ENCODE measurements at places on chromosomes 3 and 15. TPM values are rescaled to one million over a fixed set of nuclear protein-coding genes. Genes with fewer than 3 reads are reported as not detected.

DNA sequence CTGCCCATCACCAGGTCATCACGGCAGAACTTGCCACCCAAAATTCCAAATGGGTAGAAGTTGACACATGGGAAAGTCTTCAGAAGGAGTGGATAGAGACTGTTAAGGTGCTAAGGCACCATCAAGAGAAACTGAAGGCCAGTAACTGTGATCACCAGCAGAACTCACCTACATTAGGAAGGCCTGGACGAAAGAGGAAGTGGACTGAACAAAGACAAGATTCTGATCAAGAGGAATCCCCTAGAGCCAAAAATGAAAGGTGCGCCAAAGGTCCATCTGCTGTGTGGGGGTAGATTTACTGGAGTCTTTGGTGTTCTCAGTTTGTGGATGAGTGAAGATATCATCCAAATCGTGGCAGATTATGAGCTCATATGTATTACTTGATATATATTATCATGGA is 46.3 kb upstream of the P3H2 start:
- DNase-seq, result no peak
- H3K36me3 ChIP-seq, result no peaks in the 10 kb centered on the region
- H3K4me1 ChIP-seq, result peaks cover 13% of the 10 kb centered on the region
- H3K27ac ChIP-seq, result no peak overlapping the region

- no peak overlapping the region for H3K4me3 ChIP-seq
- no peaks in the 10 kb centered on the region for H3K27me3 ChIP-seq
- no peak overlapping the region for H3K27ac ChIP-seq
- no peak for DNase-seq
- no peaks in the 10 kb centered on the region for H3K36me3 ChIP-seq
- H3K4me1 ChIP-seq, result no peaks in the 10 kb centered on the region
Observed at GRCh38 chr3:24640330-24640877, 145.8 kb upstream of the THRB start.

- H3K36me3 ChIP-seq, result no peaks in the 10 kb centered on the region
- no peaks in the 10 kb centered on the region for H3K27me3 ChIP-seq
- no peak overlapping the region for H3K4me3 ChIP-seq
- no peaks in the 10 kb centered on the region for H3K4me1 ChIP-seq
Observed at GRCh38 chr3:72088486-72089025, 303.6 kb upstream of the PROK2 start.

KLF15 gene
- total RNA-seq, result 0.50 TPM

ATP13A5 gene
- total RNA-seq, result not detected

DNA sequence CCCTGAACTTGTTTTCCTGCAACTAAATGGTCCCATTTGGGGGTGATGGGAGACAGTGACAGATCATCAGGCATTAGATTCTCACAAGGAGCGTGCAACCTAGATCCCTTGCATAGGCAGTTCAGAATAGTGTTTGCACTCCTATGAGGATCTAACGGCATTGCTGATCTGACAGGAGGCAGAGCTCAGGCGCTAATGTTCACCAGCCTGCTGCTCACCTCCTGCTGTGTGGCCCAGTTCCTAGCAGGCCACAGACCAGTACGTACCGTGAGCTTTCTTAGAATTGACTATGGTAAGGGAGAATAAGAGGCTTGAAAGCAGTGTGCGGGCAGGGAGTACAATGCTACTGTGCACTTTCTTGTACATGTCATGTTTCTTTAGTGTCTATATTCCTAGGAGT is 17.6 kb upstream of the PLA2G4E start:
- no peaks in the 10 kb centered on the region for H3K27me3 ChIP-seq
- no peak overlapping the region for H3K27ac ChIP-seq
- no peak overlapping the region for H3K4me3 ChIP-seq
- H3K36me3 ChIP-seq, result no peaks in the 10 kb centered on the region
- H3K4me1 ChIP-seq, result no peaks in the 10 kb centered on the region

DNA sequence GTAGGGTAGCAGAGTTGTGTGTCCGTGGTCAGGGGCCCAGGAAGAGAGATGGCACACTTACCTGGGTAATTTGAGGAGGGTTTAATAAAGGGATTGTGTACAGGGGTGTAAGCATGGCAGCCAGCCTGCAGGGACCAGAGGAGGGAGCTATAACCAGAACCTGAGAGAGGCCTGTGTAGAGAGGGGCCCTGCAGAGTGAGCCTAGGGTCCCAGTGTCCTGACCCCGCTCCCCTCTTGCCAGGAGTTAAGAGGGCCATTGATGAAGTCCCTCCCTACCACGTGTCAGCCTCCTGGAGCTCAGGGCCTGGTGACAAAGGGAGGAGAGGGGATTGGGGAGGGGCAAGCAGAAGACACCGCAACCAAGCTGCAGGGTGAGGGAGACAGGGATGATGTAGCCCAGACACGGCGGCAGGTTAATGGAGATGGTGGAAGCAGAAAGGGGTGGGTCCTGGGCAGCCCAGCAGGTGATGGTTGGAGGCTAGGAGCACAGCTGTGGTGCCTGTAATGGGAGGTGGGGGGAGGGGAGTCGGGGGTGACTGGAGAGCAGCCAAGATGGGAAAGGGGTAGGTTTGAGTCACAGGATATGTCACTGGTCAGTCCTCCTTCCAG is 165.4 kb upstream of the TOPAZ1 start:
- no peaks in the 10 kb centered on the region for H3K4me1 ChIP-seq
- no peak for DNase-seq
- H3K36me3 ChIP-seq, result no peaks in the 10 kb centered on the region
- H3K27ac ChIP-seq, result no peak overlapping the region

DNA sequence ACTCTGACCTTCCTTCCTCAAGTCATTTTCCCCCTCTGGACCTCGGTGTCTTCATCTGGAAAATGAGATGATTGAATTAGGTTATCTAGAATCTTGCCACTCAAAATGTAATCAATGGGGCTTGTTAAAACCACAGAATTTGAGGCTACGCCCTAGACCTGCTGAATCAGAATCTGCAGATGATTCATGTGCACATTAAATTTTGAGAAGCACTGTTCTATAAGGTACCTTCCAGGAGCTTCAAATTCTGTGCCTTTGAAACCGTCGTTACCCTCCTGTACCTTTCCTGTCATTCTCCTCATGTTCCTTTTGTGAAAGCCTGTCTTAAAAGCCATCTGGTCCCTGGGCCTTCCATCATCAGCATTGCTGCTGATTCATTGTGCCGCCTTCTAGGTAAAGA is 172.4 kb upstream of the TOPAZ1 start:
- H3K4me3 ChIP-seq, result no peak overlapping the region
- no peaks in the 10 kb centered on the region for H3K36me3 ChIP-seq

DNA sequence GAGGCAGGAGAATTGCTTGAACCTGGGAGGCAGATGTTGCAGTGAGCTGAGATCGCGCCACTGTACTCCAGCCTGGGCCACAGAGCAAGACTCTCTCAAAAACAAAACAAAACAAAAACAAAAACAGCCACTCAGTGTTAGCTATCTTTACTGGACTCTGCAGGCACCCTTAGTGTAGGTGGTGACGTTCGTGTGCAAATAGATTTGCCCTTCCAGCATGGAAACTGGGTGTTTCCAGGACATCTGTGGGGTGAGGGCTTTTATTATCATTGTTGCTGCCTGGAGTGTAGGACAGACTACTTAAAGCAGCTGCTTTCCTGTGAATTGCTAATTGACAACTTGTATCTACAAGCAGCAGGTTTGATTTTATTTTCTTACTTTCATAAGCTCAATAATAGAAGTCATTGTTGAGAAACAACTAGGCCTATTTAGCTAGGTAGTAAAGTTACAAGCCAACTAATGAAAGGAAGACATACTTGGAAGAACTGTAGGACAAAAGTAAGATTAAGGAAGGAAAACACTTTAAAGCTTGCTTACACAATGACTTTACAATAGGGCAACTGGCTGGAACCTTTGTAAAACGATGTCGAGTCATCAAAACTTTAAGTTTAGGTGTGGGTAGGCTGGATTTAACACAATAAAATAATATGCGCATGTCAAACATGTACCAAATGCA is 25.4 kb upstream of the SPPL2A start:
- 0 out of 2 replicates have a peak, but pooled peaks cover 4% of the 10 kb centered on the region for H3K4me1 ChIP-seq
- no peak overlapping the region for H3K27ac ChIP-seq
- H3K4me3 ChIP-seq, result no peak overlapping the region

- no peak overlapping the region for H3K27ac ChIP-seq
- no peak for DNase-seq
- H3K27me3 ChIP-seq, result no peaks in the 10 kb centered on the region
- no peaks in the 10 kb centered on the region for H3K36me3 ChIP-seq
- H3K4me3 ChIP-seq, result no peak overlapping the region
- peaks cover 3% of the 10 kb centered on the region for H3K4me1 ChIP-seq
Observed at GRCh38 chr3:112012205-112012992, 13.7 kb downstream of the TAGLN3 start.
